ENCODE measurements at places on chromosomes 13 and 19.

GRCh38 chr13:81987677-81988357, 1646.9 kb upstream of the SPRY2 start:
- no peak for DNase-seq

DNA sequence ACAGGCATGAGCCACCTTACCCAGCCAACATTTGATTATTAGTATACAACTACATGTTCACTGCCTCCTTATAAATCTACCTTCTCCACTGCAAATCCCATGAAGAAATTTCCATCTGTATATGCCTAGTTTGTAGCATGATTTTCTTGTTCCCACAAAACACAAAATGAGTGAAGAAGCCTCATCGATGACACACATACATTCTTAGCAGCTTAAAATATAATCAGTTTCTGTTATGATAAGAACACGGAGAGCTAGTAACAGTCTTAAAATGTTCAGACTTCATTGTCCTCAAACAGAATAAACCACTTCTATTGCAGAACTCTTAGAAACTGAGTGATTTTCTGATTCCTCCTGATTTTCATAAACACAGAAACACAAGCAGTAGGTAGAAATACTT, 740.5 kb downstream of the PCDH9 start:
- no peak for DNase-seq

DNA sequence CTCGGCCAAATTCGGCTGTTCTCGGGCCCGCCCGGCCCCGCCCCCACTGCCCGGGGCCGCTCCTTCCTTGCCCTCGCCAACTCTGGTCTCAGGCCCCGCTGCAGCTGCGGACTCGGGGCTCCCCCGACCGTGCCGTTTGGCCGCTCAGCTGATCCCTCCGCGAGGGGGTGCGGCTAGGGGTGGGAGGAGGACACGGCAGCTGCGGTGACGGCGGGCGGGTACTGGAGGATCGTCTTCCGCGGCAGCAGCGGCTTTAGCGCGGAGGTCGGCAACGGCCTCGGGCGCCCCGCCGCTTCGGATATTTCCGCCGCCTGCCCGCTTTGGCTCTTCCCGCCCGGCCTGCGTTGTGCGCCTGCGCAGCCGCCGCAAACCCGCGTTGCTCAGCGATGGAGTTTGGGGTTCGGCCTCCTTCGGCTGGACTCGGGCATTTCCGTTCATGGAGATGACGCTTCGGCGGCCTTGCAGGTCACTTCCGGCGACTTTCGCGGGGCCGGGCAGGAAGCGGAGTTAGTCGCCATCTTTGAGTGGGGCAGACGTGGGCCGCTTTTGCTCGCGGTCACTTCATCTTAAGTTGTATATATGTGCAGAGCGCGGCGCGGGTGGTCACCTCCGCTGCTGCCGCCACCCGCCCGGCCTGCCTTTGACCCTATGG, 338 bp upstream of the UBE2M start:
- peak; percentile 100 for DNase-seq

DNA sequence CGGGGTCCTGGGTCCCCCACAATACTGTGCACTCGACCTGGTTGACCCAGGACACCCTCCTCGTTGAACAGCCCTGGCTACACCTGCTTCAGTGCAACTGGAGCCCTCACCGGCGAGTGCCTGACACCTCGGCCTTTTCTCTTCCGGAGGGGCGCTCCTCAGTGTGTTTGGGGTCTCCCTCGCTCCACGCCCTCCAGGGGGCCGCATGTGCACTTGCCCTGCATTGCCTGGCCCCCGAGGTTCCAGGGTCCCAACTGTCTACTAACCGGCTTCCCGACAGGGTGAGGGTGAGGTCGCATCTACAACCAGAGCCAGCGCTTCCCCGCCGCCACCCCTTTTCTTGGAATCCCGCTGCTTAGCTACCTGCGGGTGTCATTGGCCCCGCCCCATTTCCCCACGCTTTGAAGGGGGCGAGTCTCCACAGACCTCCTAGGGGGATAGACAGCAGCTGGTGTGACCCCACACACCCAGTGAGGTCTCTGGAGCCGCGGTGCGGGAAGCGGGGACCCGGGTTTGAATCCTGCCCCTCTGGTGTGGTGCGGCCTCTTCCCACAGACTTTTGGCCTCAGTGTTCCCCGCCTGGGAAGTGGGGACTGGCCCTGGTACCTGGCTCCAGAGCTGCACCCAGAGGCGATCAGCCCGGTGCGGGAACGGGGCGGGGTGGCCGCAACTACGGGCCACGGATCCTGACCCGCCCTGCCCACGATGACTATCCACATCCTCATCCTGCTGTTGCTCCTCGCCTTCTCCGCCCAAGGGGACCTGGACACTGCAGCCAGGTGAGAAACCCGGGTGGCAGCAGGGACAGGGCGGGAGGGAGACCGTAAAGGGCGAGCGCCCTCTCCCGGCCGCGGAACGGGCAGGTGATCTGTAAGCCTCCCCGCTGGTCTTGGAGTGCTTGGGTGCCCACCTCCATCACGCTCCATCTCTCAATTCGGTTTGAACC, at the start of gene ADM5:
ADM5 (plus strand) TSS at position 462 of the 946 bp plus-strand sequence; CDS start at position 706, 244 bp downstream.
- no peak for DNase-seq

- DNase-seq = no peak
Observed at GRCh38 chr19:45030825-45031224, 8.0 kb upstream of the CLASRP start.

GRCh38 chr19:21410166-21410565, 13.2 kb downstream of the ZNF493 start:
- no peak for DNase-seq

DNA sequence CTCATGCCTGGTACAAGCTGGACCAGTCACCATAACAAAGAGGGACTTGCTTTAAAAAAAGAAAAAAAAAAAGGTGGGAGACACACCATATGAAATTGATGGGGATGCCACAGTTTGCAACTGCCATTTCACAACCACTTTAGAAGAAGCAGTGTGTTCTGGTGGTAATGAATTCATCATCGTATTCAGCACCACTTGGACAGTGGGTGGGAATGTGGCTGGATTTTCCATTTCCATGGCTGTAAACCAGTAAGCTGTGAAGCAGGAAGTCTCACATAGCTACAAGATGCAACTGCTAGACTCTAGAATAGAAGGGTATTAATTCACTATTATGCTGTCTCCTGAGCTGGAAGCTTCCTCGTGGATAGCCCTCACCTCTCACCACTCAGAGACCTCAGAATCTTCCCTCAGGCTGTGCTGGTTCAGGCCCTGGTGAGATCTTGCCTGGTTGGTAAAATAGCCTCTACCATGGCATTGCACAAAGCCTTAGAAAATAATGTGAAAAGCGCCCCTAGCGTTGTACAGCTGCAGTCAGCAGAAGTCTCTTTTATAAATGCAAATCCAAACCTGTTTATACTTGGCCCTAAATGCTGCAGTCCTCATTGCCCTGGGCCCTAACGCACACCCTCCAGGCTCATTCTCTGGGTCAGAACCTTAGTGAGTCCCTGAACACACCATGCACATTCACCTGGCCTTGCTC, 150.7 kb downstream of the KCTD15 start:
- no peak for DNase-seq

DNA sequence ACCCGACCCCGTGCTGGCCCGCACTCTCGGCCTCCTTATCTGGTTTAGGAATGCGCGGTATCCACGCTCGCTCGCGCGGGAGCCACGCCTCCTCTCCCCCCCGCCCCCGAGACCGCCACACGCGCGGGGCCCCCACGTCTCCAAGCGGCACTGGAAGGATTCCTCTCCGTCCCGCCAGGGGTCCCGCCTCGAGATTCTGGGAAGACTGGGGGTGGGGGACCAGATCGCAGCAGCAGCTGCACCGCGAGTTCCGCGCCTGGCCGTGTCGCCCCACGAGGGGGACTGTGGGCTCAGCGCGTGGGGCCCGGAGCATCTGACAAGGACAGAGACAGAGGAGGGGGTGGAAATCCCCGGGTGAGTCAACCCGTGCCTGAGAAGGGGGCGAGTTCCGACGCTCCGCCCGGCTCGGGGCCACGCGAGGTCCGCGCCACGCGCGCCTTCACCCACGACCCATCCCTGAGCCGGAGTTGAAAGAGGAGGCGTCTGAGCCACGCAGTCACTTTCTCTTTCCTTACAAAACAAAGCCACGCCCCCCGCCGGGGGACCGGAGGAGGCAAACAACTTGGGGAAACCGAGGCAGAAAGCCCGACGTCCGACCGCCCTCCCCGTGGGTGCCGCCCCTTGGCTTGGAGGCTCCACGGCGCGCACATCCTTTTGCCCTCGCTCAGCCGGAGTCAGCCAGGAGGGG, 814 bp downstream of the S1PR2 start:
- peak; percentile 20 for DNase-seq

- no peak for DNase-seq
Observed at GRCh38 chr13:102504002-102504401, 92.8 kb upstream of the TPP2 start.

- no peak for DNase-seq
Observed at GRCh38 chr13:100987948-100988347, 313.4 kb upstream of the TMTC4 start.

DNA sequence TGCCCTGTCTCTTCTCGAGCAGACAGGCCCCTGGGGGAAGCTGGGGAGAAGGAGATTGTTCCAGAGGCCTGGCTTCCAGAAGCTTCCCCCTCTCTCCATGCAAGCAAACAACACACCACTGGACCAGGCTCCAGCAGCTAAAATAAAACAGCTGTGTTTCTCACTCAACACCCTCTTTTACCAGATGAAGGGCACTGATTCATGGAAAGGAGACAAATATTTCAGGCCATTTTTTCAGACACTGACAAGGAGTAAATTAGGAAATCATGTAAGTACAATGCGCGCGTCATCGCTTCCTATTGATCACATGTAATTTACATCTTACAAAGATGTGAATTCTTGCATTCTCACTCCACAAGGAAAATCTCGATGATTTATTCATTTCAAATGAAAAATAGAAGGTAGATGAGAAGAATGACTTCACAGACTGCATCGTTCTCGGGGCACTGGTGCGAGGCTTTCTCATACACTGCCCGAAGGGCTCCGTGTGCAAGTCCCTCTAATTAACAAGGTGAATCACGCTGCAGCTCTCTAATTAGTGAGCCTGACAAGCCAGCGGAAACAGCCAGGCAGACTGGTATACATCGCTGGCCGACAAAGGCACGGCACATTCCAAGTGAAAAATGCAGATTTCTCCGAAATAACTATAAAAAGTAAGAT, 153.6 kb downstream of the KCTD15 start:
- DNase-seq = no peak

GRCh38 chr13:49499889-49500660, 4.3 kb downstream of the PHF11 start:
- no peak for DNase-seq

- no peak for DNase-seq
Observed at GRCh38 chr13:46578590-46578975, 25.6 kb downstream of the LRCH1 start.

DNA sequence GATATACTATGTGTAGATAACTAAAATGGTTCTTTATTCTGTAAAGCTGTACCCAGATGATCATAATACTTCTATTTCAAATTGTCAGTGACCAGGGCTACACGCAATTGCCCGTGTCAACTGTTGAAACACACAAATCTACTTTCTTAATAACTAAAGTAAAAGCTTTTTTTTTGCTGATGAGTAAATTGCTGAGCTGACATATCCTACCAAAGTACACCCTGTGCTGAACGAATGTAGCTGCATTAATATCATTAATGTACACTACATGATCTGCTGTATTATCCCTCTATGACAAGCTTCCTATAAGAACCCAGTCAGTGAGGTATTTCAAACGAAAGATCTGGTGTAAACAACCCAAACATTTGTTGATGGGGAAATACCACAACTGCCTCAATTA, 827.2 kb upstream of the ATXN8OS start:
- no peak for DNase-seq

- no peak for DNase-seq
Observed at GRCh38 chr13:77979721-77980385, 61.2 kb upstream of the EDNRB start.

DNA sequence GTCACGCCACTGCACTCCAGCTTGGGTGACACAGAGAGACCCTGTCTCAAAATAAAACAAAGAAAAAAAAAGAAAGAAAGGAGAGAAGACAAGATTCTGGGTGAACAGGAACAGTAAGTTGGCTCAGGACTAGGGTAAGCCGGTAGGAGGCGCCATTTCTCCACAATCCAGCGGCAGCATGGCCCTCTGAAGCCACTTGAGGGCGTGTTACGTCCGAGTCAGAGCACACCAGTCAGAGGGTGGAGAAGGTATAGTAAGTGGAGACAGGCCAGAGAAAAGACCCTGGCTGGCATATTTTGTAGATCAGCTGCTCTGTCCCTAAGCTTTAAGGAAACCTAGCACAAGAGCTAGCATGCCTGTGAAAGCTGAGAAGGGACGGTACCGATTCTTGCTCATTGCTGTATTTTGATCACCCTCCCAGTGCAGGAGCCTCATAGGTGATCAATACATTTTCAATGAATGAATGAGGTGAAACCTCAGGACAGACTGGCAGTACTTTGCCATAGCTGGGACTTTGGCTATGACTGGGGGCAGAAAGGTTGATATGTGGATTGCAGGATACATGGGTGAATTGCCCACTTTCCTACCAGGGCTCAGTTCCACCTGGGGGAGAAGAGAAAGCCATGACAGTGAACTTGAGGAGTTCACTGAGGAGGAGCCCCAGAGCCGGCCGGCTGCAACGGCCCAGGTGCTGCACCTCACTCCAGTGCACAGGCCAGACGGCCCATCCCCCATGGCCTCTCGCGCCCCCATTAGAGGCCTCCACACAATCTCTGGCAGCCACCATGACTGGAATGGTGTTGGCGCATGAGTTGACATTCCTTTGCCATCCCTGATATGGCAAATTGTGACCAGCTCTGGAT, 23.5 kb downstream of the POU2F2 start:
- peak; percentile 74 for DNase-seq

GRCh38 chr13:60431108-60431700, 34.2 kb downstream of the TDRD3 start:
- no peak for DNase-seq

- DNase-seq = no peak
Observed at GRCh38 chr19:2423071-2423914, 4.1 kb downstream of the TIMM13 start.

- no peak for DNase-seq
Observed at GRCh38 chr13:103961129-103961528, 894.9 kb upstream of the SLC10A2 start.

- no peak for DNase-seq
Observed at GRCh38 chr19:13051557-13052165, 51.0 kb downstream of the LYL1 start.

- peak; percentile 19 for DNase-seq
Observed at GRCh38 chr19:294946-295686, 3.9 kb upstream of the PLPP2 start.

DNA sequence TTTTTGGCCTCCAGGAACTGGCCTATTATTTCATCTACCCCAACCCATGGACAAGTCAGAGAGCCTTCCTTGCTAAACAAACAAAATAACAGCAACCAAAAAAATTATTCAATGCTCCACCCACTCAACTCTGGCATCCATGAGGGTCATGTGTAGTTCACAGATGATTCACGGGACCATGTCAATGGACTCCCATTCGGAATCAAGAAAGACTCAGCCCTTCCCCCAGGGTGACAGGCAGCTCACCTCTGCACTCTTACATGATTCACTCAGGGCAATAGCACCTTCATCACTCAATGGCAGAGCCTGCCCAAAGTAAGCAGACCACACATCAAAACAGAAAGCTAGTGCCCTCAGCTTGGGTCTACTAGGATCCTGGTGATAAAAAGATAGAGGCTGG, 14.3 kb upstream of the SCEL start:
- DNase-seq = no peak

Measured in stimulated activated CD8-positive, alpha-beta memory T cell treated with anti-CD3 and anti-CD28 coated beads, Interleukin-7, amount 100 ng/mL, for 48 hours (primary cell).